ENCODE measurements at places on chromosomes 7 and 10. TPM values are rescaled to one million over a fixed set of nuclear protein-coding genes. Genes with fewer than 3 reads are reported as not detected.

GRCh38 chr7:80468931-80469714, 42.7 kb downstream of the GNAT3 start:
- no peaks in the 10 kb centered on the region for H3K36me3 ChIP-seq
- no peaks in the 10 kb centered on the region for H3K27me3 ChIP-seq
- peaks cover 2% of the 10 kb centered on the region for H3K4me1 ChIP-seq
- H3K4me3 ChIP-seq, result no peak overlapping the region

DNA sequence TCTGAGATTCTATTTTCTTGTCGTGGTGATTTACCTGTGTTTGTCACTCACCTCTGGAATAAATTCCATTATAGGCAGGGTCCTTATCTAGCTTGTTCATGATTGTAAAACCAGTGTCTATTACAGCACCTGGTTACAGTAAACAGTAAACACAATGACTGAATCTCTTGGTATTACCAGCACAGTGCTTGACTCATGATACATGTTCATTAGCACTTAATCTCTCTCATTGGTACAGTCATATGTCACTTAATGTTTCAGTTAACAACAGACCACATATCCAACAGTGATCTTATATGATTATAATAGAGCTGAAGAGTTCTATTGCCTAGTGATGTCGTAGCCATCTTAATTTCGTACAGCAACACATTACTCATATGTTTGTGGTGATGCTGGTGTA, 1.6 kb upstream of the TASOR2 start:
- H3K36me3 ChIP-seq, result no peaks in the 10 kb centered on the region
- H3K4me3 ChIP-seq, result no peak overlapping the region
- H3K27ac ChIP-seq, result no peak overlapping the region
- DNase-seq, result no peak
- H3K4me1 ChIP-seq, result peaks cover 5% of the 10 kb centered on the region

DNA sequence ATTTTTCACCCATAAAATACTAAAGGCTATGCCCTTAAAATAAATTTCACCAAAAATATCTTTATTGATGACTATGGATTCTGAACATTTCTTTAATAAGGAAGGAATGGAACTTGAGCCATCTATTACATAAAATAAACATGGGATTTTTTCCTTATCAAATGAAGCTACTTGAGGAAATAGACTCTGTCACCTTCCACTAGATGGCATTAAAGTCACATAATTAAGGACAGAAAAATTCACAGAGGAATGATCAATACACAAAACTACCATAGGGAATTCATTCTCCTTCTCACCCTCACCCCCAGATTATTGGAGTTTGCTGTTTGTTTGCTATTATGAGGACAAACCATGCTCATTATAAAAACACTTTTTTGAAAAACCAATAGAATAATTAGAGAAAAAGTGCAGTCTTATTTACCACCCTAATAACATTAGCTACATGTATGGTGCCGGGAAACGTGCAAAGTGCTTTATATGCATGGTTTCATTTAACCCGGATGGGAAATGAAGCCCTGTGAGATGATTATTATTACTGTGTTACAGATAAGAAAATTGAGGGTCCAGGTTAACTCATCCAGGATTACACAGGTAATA, 21.1 kb upstream of the FOXI2 start:
- no peaks in the 10 kb centered on the region for H3K36me3 ChIP-seq
- DNase-seq, result no peak
- no peaks in the 10 kb centered on the region for H3K27me3 ChIP-seq
- no peaks in the 10 kb centered on the region for H3K4me1 ChIP-seq
- no peak overlapping the region for H3K27ac ChIP-seq

DNA sequence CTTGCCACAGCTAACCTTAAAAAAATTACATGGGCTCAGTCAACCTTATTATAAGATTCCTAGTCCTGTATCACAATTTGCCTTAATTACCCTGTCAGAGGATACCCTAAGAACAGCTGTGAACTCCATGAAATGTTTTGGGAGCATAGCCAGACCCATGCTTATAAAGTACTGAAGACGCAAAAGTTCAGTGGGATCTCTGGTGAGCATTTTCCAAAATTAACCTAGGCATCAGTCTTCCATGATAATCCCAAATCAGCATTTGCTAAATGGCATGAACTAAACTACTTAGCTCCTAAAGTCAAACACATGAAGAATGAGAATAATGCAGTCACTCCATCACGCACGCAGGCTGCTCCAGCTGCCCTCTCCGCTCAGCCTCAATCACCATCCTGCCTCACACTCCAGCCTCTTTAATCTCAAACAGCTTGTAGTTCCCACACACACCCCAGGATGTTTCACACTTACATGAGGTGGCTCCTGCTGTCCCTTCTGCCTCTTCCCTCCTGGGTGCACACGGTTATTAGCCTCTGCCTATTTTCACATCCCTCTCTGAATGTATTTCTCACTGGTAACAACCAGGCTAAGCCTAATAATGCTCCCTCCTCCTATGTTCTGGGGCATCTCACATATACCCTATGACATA, 15.3 kb downstream of the IGF2BP3 start:
- no peak overlapping the region for H3K27ac ChIP-seq
- H3K4me1 ChIP-seq, result no peaks in the 10 kb centered on the region
- no peak overlapping the region for H3K4me3 ChIP-seq
- DNase-seq, result no peak
- H3K36me3 ChIP-seq, result no peaks in the 10 kb centered on the region

- no peaks in the 10 kb centered on the region for H3K27me3 ChIP-seq
- DNase-seq, result peak; percentile 55
- no peak overlapping the region for H3K4me3 ChIP-seq
Observed at GRCh38 chr7:47228386-47229014, 353.4 kb downstream of the TNS3 start.

- no peak overlapping the region for H3K27ac ChIP-seq
- no peaks in the 10 kb centered on the region for H3K36me3 ChIP-seq
- no peaks in the 10 kb centered on the region for H3K27me3 ChIP-seq
- H3K4me1 ChIP-seq, result peaks cover 3% of the 10 kb centered on the region
- no peak overlapping the region for H3K4me3 ChIP-seq
Observed at GRCh38 chr7:37832194-37832593, 16.2 kb upstream of the NME8 start.

DNA sequence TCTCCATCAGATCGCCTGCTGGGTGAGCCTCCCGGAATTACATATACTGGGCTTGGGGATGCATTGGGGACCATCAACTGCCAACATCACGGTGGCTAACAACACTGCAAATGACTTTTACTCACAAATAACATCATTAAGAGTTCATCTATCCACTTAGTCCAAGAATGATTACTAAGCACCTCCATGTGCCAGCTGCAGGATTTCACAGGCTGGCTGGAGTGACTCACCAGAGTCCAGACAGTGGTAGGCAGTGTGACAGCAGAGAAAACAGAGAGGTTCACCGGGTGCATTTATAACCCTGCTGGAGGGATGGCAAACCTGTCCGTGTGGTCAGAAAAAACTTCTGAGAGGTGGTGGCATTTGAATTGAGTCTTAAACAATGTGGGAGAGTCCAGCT, 3.2 kb upstream of the IGFBP3 start:
- no peaks in the 10 kb centered on the region for H3K36me3 ChIP-seq
- peaks cover 14% of the 10 kb centered on the region for H3K4me1 ChIP-seq
- peaks cover 31% of the 10 kb centered on the region for H3K27me3 ChIP-seq
- no peak overlapping the region for H3K27ac ChIP-seq
- H3K4me3 ChIP-seq, result no peak overlapping the region

FOXP2 gene
- total RNA-seq, result 0.43 TPM

ZCWPW1 gene
- 1.4 TPM for total RNA-seq
